NT2/D1 (cell line): ENCODE measurements at places on chromosomes 2 and 18.
A peak's percentile ranks its signal among the peaks of the same experiment; 100 is the strongest.

GRCh38 chr18:66510357-66511045 lies 93.4 kb downstream of the CDH19 start:
- DNase-seq: no peak

GRCh38 chr18:686339-687111 lies 25.9 kb downstream of the ENOSF1 start:
- DNase-seq: no peak

GRCh38 chr2:200435379-200435778 lies 74.5 kb downstream of the KCTD18 start:
- no peak for DNase-seq

DNA sequence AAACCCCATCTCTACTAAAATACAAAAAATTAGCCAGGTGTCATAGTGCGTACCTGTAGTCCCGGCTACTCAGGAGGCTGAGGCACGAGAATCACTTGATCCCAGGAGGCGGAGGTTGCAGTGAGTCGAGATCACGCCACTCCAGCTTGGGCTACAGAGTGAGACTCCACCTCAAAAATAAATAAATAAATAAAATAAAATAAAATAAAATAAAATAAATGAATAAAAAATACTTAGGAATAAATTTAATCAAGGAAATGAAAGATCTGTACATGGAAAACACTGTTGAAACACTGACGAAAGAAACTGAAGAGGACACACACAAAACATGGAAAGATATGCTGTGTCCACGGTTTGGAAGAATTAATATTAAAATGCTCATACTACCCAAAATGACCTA lies 56.5 kb upstream of the ASPRV1 start:
- DNase-seq: no peak

DNA sequence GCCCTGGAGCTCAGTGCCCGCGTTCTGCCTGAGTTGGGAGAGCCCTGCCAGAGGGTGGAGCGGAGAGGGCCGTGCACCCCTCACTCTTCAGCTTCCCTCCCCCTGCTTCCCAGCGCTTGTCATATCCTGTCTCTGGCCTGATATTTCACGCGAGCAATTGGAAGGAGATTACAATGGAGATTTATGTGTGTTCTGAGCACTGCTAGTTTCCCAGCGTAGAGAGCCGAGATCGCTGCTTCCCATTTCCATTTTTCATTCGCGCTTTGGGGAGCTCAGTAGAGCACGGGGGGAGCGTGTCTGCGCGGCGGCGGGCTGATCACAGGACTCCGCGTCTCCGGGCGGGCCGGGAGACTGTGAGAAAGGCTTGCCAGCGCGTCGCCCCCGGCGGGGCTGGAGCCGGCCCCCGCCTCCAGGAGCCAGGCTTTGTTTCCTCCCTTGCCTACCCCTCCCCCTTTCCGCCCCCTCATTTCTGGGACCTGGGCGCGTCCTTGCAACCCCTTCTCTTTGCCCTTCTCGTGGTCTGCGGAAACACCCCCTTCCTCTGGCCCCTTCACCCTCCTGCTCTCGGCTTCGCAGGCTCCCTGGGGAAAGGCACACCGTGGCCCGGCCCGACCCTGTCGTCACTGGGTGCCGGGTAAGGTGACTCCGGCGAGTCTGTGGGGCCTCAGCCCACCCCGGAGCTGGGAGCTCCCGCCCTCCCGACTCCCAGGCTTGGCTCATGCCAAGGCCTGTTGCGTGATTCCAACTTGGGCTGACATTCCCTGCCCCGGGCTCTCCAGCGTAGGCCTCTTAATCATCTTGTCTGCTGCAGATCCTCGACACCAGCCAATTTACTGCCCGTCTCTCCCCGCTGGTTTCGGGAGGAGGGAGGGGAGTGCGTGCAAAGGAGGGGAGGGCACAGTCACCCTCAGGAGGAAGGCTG lies 5.8 kb downstream of the DLX2 start:
- no peak for DNase-seq

DNA sequence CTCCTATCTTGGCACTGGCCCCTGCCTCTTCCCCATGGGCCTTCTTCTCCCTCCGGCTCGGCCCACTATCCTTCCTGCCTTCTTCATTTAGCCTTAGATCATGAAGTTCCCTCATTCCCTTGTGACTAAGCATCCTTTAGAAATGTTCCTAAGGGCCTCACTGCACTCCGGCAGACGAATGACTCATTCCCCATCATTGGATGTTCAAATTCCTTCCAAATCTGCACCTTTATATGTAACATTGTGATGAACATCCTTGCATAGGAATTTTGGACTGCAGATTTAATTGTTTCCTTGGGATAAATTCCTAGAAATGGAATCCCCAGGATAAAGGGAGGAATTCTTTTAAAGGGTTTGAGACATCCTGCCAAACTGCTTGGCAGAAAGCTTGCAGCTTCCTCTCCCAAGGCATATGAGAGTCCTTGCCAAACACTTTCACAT lies 19.0 kb downstream of the CRACDL start:
- DNase-seq: no peak

GRCh38 chr2:172097557-172098131 lies 5.1 kb downstream of the DLX2 start:
- no peak for DNase-seq

DNA sequence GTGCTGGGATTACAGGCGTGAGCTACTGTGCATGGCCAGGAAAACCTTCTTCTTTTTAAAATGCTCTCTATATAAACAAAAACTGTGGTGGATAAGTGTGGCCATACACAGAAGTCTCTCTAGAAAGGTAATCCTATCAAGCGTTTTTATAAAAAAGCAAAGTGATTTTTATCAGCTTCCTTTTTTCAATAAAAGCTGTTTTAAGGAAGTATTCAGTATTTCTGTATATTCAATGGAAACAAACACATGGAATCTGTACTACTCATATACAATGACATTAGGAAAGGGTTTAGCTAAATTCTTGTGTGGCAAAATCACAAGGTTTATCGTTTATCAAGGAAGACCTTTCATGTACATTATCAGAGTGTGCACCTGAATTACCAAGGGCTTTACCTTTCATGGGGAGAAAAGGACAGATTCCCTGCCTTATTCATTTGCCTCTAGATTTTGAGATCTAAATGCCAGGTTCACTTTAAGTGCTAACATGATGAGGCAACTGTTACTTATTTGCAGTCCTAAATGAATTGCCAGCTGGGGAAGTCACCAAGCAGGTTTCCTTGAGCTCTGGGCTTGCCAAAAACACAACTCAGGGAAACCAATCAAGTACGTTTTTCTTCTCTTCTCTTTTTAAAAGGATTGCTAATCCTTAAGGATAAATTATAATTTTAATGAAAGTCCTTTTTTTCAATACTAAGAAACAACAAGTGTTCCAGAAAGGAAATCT lies 70.8 kb downstream of the RTN4 start:
- no peak for DNase-seq

GRCh38 chr18:49608366-49609255 lies 46.8 kb downstream of the LIPG start:
- no peak for DNase-seq

DNA sequence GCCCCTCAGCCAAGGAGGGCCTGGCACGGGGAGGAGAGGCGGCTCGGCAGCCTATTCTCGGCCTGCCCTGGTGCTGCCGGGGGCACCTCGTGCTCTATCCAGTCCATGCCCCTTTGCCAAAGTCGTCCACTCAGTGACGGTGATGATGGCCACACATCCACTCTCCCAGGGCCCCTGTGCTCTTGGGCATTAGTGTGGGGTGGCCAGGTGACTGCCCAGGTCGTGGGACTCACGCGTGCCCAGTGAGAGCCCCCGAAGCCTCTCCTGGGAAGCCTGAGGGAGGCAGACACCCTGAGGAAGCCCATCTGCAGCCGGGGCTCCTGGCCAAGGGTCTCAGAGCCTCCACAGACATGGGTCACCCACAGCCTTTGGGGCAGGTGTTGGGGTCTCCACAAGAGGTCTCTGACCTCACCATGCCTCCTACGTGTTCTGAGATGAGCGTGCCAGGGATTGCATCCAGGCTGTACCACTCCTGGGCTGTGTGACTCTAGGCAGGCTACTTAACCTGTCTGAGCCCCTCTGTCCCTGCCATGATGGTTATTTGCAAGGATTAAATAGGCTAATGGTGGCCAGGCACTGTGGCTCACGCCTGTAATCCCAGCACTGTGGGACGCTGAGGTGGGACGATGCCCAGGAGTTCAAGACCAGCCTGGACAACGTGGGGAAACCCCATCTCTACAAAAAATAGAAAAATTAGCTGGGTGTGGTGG lies 12.9 kb downstream of the RAMP1 start:
- DNase-seq: no peak

- no peak for DNase-seq
These were observed 60.1 kb upstream of the PAX3 start for GRCh38 chr2:222358876-222359275.

DNA sequence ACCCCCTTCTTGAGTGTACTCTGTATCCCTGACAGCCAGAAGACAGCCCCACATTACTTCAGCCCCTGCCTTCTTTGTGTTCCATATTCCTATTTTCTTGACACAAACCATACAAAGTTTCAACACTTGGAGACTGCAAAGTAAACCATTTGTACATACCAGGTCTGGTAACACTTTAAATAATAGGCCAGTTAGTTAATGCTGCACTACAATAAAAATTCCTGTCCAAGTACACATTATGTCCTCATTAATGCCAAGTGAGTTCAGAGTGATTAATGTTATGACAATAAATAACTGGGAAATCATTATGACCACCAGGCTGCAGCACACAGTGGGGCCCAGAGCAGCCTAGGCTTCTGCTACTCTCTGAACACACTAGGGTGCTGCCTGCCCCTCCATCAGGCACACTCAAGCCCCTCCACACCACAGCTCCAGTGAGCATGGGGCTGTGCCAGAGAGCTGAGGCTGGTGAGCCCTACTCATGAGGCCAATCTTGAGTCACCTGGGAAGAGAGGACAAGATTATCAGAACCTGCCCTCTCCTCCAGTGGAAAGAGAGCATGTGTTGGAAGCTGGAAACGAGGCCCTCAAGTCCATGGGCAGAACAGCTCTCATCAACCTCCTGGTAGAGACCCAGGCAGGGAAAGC lies 138.7 kb downstream of the TTC32 start:
- DNase-seq: no peak

DNA sequence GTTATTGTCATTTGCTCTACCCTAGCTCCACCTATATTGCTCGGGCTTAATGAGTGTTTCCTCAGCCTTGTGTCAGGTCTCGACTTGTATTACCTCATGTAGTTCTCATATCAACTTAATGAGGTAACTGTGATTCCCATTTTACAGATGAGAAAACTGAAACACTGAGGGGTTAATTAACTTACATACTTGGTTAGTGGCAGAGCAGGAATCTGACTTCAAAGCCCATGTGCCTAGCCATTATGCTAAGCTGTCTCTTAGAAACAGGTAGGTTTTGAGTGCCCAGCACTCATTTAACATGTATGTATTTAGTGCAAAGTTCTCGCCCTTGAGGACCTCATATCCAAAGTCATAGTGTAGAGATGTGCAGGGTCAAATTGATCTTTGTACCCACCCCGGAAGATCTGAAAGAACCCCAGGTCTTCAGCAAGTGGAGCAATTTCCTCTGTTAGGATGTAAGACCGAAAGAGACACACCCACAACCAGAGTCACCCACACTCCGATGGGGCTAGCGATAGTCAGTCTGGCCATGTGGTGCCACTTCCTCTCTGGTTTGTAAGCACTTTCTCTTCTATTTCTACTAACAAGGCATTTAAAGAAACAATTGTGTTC lies 121.0 kb upstream of the SLC39A10 start:
- no peak for DNase-seq

GRCh38 chr2:151861174-151861573 lies 33.0 kb upstream of the ARL5A start:
- DNase-seq: no peak

GRCh38 chr2:101440127-101440738 lies 34.7 kb downstream of the RFX8 start:
- DNase-seq: no peak

DNA sequence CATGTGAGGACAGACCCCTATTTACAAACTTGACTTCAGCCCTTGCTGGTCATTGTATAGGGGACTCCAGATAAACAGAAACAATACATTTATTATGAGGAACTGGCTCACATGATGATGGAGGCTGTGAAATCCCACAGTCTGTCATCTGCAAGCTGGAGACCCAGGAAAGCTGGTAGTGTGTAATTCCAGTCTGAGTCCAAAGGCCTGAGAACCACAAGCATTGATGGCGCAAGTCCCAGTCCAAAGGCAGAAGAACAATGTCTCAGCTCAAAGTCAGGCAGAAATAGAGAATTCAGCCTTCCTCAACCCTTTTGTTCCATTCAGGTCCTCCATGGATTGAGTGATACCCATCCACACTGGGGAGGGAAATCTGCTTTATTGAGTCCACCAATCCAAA lies 28.1 kb upstream of the SPP2 start:
- DNase-seq: no peak

- DNase-seq: no peak
These were observed 12.1 kb upstream of the ERCC3 start for GRCh38 chr2:127305990-127306585.

DNA sequence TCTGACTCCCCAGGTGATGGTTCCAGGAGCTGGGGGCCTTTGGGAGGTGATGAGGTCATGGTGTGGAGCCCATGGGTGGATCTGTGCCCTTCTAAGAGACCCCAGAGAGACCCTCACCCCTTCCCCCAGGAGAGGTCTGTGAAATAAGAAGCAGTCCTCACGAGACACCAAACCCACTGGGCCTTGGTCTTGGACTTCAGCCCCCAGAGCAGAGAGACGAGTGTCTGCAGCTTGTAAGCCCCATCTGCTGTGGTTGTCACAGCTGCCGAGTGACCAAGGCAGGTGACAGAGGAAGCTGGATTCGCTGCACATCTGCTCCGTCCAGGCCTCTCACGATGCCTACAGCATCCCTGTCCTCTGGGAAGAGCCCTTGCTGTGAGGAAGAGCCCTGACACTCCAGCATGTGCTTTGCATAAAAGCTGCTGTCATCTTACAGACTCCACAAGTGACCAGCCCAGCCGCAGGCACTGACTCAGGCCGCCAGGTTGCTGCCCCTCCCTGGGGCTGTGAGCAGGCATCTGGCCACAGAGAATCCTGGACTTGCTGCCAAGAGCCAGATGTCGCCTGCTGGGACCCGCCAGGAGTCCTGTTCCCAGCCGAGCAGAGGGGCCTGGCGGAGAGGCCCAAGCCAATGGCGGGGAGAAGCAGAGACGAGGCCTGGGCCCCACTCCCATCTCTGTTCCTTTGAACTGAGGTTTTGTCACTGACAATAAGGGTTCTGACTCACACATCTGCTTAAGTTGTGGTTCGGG lies 150.8 kb downstream of the PXDN start:
- peak; percentile 38 for DNase-seq

- no peak for DNase-seq
These were observed 899 bp upstream of the PELI1 start for GRCh38 chr2:64145119-64145518.

DNA sequence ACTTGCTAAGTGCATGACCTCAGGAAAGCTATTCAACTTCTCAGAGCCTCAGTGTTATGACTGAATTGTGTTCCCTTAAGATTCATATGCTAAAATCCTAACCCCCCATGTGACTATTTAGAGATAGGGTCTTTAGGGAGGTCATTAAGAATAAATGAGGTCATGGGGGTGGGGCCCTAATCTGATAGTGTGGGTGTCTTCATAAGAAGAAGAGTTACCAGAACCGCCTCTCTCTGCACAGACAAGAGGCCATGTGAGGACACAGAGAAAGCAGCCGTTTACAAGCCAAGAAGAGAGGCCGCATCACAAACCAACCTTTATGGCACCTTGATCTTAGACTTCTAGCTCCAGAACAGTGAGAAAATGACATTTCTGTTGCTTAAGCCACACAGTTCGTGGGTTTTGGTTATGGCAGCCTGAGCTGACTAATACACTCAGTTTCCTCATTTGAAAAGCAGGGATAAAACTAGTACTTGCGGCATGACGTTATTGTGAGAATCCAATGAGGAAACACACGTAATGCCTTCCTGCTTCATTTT lies 9.9 kb downstream of the SH2D6 start:
- DNase-seq: no peak
